ENCODE measurements at places on chromosomes 6 and 20.
A peak's percentile ranks its signal among the peaks of the same experiment; 100 is the strongest.

GRCh38 chr6:159871906-159872305 is 18.9 kb upstream of the MAS1 start:
- no peak for DNase-seq

DNA sequence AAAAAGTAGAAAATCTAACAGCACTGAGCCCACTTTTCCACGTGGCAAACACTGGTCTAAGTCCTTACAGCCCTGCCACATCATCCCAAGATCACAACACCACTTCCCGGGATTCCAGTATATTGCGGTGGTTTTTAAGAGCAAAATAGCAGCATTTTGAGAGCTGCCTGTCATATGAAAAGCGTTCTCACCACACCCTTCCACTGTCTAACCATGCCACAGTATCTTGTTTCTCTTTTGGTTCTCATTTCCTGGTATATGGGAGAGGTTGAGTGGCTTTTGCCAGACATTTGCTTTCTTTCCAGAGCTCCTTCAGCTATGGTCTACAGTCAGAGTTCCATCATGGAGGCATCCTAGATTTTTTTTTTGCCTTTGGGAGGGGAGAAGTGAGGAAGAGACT is 243.0 kb downstream of the TSHZ2 start:
- DNase-seq: no peak

- DNase-seq: no peak
These were observed 18.5 kb downstream of the GGTLC1 start for GRCh38 chr20:23970049-23970448.

- DNase-seq: no peak
These were observed 18.1 kb downstream of the PLEKHG1 start for GRCh38 chr6:150617496-150618460.

- peak; percentile 45 for DNase-seq
These were observed 7.4 kb downstream of the ITPR3 start for GRCh38 chr6:33628401-33628964.

- no peak for DNase-seq
These were observed 244.2 kb downstream of the CBLN4 start for GRCh38 chr20:55761100-55761499.

- no peak for DNase-seq
These were observed 49.0 kb upstream of the VSTM2L start for GRCh38 chr20:37853823-37854375.

DNA sequence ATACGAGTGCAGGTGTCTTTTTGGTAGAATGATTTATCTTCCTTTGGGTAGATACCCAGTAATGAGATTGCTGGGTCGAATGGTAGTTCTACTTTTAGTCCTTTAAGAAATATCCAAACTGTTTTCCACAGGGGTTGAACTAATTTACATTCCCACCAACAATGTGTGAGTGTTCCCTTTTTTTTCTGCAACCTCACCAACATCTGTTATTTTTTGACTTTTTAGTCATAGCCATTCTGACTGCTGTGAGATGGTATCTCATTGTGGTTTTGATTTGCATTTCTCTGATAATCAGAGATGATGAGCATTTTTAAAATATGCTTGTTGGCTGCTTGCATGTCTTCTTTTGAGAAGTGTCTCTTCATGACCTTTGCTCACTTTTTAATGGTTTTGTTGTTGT is 1.9 kb upstream of the ZNF831 start:
- DNase-seq: no peak

GRCh38 chr6:120431841-120432240 is 902.4 kb downstream of the TBC1D32 start:
- DNase-seq: no peak

- no peak for DNase-seq
These were observed 58.3 kb upstream of the BHLHE23 start for GRCh38 chr20:63064745-63065711.

DNA sequence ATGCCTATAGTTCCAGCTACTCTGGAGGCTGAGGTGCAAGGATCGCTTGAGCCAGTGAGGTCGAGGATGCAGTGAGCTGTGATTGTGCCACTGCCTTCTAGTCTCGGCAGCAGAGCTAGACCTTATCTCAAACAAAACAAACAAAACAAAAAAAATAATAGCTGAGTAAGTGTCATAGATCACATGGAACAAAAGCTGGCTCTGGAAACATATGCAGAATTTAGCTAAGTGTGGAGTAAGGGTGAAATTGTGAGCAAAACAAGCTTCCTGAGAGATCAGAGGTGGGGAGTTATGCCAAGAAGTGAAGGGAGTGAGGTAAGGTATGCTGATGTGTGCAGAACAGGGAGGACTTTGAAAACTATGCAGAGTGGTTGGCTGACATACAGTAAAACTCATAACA is 18.7 kb downstream of the SGK1 start:
- no peak for DNase-seq

DNA sequence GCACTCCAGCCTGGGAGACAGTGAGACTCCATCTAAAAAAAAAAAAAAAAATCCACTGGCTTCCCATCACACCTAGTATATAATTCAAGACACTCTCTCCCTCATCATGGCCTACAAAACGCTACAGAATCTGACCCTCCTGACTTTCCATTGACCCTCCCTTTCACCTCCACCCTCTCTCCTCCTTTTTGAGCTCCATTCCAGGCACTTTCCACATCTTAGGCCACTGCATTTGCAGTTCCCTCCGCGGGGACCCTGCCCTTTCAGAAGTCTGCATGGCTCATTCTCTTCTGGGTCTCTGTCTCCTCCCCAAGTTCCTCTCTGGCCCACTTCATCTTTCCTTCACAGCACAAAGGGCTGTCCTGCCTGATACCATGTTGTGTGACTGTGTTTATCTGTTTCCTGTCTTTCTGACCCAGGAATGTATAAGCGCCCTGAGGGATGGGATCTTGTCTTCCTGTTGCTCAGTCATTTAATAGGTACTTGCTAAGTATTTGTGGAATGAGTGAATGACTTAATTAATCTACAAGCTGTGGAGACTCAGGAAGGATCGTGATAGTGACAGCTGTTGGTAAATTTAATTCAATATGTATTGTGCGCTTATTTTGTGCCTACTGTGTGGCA is 35.2 kb downstream of the NCR2 start:
- no peak for DNase-seq

DNA sequence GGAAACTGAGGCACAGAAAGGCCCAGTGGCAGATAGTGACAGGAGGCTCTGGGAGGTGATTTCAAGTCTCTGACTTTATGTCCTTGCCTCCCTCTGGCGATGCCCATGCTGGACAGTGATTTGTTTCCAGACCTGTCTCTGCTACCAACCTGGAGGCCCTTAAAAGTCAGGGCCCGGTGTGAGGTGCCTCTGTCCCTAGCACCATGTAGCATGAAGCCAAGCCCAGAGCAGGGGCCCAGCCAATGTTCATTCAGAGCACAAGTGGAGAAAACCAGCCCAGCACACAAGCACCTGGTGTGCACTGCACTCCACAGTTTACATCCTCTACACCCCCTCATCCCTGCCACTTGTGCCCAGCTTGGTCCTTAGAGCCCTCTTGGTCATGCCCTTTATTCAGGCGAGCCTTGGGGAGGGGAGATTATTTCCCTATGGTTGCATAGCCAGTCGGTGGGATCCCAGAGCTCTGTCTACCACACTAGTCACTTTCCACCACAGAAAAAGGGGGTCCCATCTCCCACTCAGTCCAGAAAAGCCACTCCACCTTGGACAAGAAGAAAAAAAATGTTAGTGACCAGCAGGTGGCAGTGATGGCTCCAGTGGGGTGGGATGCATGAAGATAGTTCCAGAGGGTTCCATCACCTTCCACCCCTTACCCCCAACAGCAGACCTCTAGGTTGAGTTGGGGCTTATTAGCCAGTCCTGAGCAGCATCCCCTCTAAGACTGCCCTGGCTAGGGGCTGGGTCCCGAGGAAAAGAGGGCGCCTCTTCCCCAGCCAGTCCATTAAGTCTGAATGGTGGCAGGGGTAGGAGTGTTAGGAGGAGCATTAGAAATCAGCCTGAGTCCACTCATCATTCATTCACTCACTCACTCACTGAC is 30.9 kb downstream of the KIAA1755 start:
- no peak for DNase-seq
